ENCODE measurements at places on chromosomes 1 and 21. TPM values are rescaled to one million over a fixed set of nuclear protein-coding genes. Genes with fewer than 3 reads are reported as not detected.

SH2D2A gene
- 36.4 TPM for polyA plus RNA-seq

GRCh38 chr1:110239441-110240430 lies 29.6 kb downstream of the KCNC4 start:
- no peak for DNase-seq

RIMS3 gene
- 1.9 TPM for polyA plus RNA-seq

GRCh38 chr1:221904319-221904718 lies 162.4 kb upstream of the DUSP10 start:
- DNase-seq: no peak

SHISAL2A gene
- polyA plus RNA-seq: 8.0 TPM

DNA sequence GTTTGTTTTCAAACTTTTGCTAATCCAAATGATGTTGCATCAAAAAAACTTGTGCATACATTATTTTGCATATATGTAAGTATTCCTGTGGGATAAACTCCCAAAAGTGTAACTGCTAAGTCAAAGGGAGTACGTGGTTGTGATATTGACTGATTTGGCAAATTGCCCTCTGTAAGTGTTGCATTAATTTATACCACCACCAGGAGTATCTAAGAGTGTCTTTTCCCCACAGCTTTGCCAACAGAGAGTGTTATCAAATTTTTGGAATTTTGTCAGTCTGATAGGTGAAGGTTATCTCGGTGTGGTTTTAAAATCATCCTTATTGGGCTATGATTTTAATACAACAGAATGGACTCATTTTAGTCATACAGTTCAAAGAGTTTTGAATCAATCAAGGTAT lies 30.1 kb upstream of the PARP1 start:
- DNase-seq: peak; percentile 18

DNA sequence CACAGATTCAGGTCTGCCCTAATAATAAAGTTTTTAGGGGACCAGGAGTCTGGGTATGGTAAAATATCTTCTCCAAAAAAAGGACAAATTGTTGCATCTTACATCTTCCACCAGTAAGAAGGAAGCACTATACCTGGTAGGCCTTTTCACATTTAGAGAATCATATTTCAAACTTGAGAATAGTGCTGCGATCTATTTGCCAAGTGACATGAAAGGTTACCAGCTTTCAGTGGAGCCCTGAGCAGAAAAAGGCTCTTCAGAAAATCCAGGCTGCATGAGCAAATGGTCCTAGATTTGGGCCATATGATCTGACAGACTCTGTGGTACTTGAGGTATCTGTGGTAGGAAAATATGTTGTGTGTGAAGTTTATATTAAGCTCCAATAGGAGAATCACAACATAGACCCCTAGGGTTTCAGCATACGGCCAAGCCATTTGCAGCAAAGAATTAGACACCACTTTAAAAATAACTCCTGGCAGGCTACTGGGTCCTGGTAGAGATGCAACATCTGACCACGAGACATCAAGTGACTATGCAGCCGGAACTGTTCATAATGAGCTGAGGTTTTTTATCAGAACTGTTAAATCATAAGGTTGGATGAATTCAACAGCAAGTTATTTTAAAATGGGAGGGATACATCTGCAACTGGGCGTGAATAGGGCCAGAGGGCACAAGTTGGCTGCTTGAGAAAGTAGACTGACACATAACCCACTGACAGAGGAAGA lies 38.6 kb upstream of the CCDC190 start:
- DNase-seq: no peak

DNA sequence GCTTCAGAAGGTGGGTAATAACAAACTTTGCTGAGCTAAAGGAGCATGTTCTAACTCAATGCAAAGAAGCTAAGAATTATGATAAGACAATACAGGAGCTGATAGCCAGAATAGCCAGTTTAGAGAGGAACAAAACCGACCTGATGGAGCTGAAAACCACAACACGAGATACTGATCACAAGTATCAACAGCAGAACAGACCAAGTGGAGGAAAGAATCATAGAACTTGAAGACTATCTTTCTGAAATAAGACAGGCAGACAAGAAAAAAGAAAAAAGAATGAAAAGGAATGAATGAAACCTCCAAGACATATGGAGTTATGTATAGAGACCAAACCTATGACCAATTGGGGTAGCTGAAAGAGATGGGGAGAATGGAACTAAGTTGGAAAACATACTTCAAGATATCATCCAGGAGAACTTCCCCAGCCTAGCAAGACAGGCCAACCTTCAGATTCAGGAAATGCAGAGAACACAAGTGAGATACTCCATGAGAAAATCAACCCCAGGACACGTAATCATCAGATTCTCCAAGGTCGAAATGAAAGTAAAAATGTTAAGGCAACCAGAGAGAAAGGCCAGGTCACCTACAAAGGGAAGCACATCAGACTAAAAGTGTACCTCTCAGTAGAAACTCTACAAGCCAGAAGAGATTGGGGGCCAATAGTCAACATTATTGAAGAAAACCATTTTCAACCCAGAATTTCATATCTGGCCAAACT lies 20.5 kb downstream of the CD84 start:
- no peak for DNase-seq

DMRTA2 gene
- not detected for polyA plus RNA-seq

DNA sequence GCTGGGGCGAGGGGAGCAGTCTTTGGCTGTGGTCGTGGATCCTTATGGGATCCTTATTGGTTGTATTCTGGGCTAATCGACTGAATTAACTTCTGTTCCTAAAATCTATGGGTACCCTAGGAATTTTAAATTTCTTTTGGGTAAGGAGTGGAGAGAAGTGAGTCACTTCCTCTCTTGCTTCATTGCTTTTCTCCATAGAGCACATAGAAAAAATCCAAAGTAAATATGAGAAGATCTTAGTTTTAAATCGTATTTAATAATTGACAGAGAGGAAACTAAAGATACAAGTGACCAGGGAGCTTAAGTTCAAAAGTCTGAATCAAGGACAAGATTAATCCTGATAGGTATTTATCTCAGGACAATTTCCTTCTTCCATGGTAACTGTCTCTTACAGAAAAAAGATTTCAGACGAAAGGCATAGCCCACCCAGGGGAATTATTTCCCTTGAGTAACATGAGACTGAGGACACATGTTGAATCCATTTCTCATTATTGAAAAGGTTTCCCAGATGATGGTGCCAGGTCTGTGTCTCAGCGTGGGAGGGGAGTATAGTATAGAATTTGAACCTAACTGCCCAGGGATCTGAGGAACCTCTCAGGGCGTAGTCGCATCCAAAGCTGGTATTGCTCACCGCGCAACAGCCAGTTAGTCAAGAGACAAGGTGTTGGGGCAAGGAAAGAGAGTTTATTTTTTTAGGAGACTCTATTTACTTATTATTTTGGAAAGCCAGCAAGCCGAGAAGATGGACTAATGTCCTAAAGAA lies 28.7 kb upstream of the FASLG start:
- DNase-seq: no peak

GRCh38 chr1:100847361-100848082 lies 47.1 kb downstream of the EXTL2 start:
- no peak for DNase-seq

- peak; percentile 69 for DNase-seq
These were observed 14.4 kb downstream of the CELSR2 start for GRCh38 chr1:109263597-109264378.

KRTAP7-1 gene
- not detected for polyA plus RNA-seq

SELL gene
- polyA plus RNA-seq: 1,894 TPM

NECAP2 gene
- polyA plus RNA-seq: 276 TPM

- DNase-seq: no peak
These were observed 2.4 kb downstream of the SPRTN start for GRCh38 chr1:231340328-231341013.

KRTAP11-1 gene
- not detected for polyA plus RNA-seq

ZYG11A gene
- polyA plus RNA-seq: not detected

DNA sequence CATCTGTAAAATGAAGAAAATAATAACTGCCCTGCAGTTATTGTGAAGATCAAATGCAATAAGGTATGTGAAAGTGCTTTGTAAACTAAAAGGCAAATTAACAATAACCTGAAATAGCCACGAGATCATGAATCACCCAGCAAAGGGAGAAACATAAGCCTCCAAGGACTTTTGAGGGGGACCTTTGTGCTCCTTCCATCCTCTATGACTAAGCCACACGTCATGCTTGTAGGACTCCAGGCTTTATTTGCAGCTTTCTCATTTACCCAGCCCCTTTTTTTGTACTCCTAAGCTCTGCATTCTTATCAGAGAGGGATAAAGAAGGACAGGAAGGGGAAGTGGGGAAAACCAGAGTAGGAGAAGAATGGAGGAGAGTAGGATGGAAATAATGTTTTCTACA lies 115.1 kb downstream of the PROX1 start:
- DNase-seq: no peak

GRCh38 chr1:63688302-63688890 lies 85.4 kb upstream of the ROR1 start:
- DNase-seq: no peak

DNA sequence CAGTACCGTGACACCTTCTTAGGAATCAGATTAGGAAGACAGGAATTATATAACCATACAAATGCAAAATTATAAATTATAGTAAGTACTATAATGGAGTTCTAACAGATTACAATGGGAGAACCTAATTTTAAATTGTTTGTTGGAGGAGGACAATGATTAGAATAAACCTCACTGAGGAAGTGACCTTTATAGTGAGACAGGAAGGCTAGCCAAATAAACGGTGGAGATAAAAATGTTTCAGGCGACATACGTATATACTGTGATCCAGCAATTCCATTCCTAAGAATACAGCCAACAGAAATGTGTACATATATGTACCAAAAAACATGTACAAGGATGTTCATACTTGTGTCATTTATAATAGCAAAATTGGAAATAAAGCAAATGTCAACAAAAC lies 15.2 kb downstream of the SYNJ1 start:
- DNase-seq: no peak

- DNase-seq: peak; percentile 23
These were observed 15.1 kb downstream of the THBS3 start for GRCh38 chr1:155192346-155193274.

DNA sequence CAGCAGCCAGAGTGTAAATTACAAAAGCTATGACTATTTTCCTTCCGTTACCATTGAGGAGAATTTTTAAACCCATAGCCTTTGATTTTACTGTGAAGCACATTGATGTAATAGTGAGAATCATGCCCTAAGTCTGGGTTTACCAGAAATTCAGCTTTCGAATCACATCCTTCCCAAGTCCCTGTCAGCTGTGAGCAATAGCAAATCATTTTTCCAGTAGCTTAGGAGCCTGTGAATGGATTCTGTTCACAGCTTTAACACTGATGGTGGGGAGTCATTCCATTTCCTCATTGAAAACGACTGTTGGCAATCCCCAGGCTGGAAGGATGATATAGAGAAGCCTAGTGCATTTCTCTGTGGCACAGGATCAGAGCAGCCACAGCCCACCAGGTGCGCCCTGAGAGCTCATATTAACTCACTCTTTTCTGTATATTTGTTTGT lies 82.2 kb upstream of the C1orf105 start:
- DNase-seq: no peak

DNA sequence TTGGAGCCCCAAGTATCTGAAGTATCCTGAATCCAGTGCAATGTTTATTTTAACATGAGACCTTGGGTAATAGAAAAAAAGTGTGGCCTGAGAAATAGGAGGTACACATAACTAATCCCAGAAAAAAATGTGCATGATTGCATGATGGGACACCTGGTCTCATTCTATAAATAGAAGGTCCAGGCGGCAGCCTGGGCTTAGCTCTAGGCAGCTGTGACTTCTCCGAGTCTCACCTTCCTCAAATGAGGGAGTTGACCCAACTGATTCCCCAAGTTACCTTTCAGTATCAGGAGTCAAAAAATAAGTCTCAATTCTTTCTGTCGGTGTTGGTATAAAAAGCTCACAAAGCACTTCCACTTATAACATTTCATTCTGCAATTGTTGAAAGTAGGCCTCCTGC lies 65.9 kb upstream of the CCDC190 start:
- DNase-seq: no peak

- no peak for DNase-seq
These were observed 15.5 kb upstream of the SERINC2 start for GRCh38 chr1:31397360-31398095.

CD5L gene
- not detected for polyA plus RNA-seq

- no peak for DNase-seq
These were observed 118.2 kb upstream of the ADGRL2 start for GRCh38 chr1:81682490-81682889.

- no peak for DNase-seq
These were observed 3.9 kb downstream of the PRXL2B start for GRCh38 chr1:2590233-2591141.

MAGOH gene
- 89.8 TPM for polyA plus RNA-seq

GPA33 gene
- polyA plus RNA-seq: 56.6 TPM

FCGR3A gene
- polyA plus RNA-seq: 0.83 TPM

DNA sequence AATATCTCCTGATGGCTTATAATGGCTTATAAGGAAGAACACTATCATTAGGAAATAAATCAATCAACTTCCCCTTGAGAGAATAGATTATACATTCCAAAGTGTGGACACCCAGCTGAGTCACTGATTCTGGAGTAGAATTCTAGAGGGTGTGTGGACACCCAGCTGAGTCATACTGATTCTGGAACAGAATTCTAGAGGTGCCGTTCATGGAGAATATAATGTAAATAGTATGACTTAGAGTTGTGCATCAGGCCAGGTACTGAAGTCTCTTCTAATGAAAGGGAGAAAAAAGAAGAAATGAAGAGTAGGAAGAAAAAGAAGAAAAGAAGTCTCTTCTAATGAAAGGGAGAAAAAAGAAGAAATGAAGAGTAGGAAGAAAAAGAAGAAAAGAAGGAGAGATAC lies 2.4 kb upstream of the USP33 start:
- no peak for DNase-seq

TRMT13 gene
- polyA plus RNA-seq: 7.5 TPM

GRCh38 chr1:85321237-85321964 lies 45.0 kb upstream of the BCL10 start:
- DNase-seq: no peak

GRCh38 chr1:94382201-94382600 lies 36.0 kb upstream of the ABCD3 start:
- DNase-seq: no peak

STPG1 gene
- 5.3 TPM for polyA plus RNA-seq

- no peak for DNase-seq
These were observed 138.5 kb downstream of the ZZZ3 start for GRCh38 chr1:77543822-77544448.

DNA sequence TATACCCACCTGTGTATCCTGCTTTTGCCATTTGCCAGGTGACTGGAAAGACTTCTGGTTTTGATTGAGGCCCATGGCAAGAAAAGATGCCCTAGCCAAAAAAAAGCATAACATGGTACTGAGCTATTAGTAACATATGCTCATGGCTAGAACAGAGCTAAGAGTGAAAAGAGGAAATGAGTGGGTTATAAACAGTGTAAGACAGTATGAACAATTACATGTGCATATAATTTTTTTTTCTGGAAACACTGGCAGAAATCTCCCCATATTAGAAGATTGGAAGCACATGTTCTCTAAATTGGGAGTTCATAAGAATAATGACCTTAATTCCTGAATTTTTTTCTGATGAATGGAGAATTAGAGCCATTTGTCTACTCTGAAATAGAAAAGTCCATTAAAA lies 41.2 kb upstream of the PDC start:
- no peak for DNase-seq

- DNase-seq: no peak
These were observed 9.2 kb downstream of the PIGM start for GRCh38 chr1:160022330-160023310.

Data from CD4-positive, CD25-positive, alpha-beta regulatory T cell (primary cell).